Panc1 (cell line): ENCODE measurements at places on chromosomes 1 and 21.

GRCh38 chr1:67084765-67085318 lies 30.9 kb upstream of the SLC35D1 start:
- no peak for DNase-seq
- no peak overlapping the region for H3K4me3 ChIP-seq
- H3K27me3 ChIP-seq = no peaks in the 10 kb centered on the region
- no peaks in the 10 kb centered on the region for H3K36me3 ChIP-seq

DNA sequence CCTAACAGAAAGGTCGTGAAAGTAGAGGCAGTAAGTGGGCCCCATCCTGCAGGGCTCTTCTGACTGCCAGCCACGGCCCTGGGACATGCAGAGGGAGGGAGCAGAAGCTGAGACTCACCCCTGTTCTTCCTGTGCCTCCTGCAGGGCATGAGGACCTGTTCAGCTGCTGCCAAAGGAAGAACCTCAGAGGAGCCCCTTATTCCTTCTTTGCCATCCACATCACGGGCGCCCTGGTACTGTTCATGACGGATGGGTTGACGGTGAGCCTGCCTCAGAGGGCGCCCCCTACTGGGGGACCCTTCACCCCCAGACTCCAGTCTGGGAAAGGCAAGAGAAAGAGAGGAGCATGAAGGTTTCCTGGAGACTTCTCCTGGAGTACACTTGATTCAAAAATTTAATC lies 47.1 kb downstream of the ELK4 start:
- H3K27me3 ChIP-seq = no peaks in the 10 kb centered on the region
- H3K4me3 ChIP-seq = no peak overlapping the region
- no peak for DNase-seq
- H3K36me3 ChIP-seq = no peaks in the 10 kb centered on the region
- H3K4me1 ChIP-seq = no peaks in the 10 kb centered on the region

GRCh38 chr1:145804235-145805045 lies 19.5 kb downstream of the RNF115 start:
- DNase-seq = no peak
- no peak overlapping the region for H3K4me3 ChIP-seq
- no peaks in the 10 kb centered on the region for H3K36me3 ChIP-seq
- no peaks in the 10 kb centered on the region for H3K27me3 ChIP-seq

GRCh38 chr1:160192234-160192633 lies 1.9 kb downstream of the CASQ1 start:
- H3K27ac ChIP-seq = no peak overlapping the region
- peaks cover 7% of the 10 kb centered on the region; the same call in 1 of the 2 replicates for H3K4me1 ChIP-seq
- DNase-seq = no peak

GRCh38 chr21:29293495-29293894 lies 5.2 kb upstream of the BACH1 start:
- H3K27ac ChIP-seq = no peak overlapping the region
- H3K4me3 ChIP-seq = no peak overlapping the region
- H3K27me3 ChIP-seq = no peaks in the 10 kb centered on the region
- H3K36me3 ChIP-seq = no peaks in the 10 kb centered on the region
- no peak for DNase-seq

GRCh38 chr1:181089676-181090544 lies 1.4 kb downstream of the IER5 start:
- peaks cover 15% of the 10 kb centered on the region for H3K36me3 ChIP-seq
- H3K4me3 ChIP-seq = peak overlapping the region; percentile 80

DNA sequence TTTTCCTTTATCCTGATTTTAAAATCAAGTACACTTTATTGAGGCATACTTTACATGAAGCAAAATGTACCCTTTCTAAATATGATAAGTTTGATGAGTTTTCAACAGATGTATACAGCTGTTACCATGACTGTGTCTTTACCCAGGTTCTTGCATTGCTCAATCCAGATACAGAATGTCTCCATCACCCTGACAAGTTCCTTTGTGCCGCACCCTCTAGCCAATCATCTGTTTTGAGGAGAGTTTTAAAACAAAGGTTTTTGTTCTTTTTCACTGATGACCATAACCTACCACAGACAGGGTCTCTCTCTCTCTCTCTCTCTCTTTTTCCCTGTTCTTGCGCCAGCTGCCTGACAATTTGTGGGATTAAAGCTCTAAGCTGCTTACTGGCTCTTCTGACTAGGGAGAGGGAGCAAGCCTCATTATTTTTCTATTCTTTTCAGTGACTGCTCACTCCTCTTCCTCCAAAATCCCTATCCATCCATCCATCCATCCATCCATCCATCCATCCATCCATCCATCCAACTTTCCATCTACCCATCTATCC lies 1.2 kb upstream of the KCNE1 start:
- H3K36me3 ChIP-seq = no peaks in the 10 kb centered on the region
- no peaks in the 10 kb centered on the region for H3K27me3 ChIP-seq
- no peaks in the 10 kb centered on the region for H3K4me1 ChIP-seq
- no peak for DNase-seq
- no peak overlapping the region for H3K4me3 ChIP-seq
- H3K27ac ChIP-seq = no peak overlapping the region

GRCh38 chr1:116257836-116258235 lies 115.2 kb upstream of the ATP1A1 start:
- no peaks in the 10 kb centered on the region for H3K4me1 ChIP-seq
- H3K36me3 ChIP-seq = no peaks in the 10 kb centered on the region
- H3K27ac ChIP-seq = no peak overlapping the region
